ENCODE measurements at places on chromosomes 3 and 15. TPM values are rescaled to one million over a fixed set of nuclear protein-coding genes. Genes with fewer than 3 reads are reported as not detected.

The POLQ gene
- total RNA-seq = 15.2 TPM

The RYK gene
- 62.8 TPM for total RNA-seq

The ALDH1A3 gene
- 164 TPM for total RNA-seq

The KLF15 gene
- 0.29 TPM for total RNA-seq

The PRTG gene
- 1.1 TPM for total RNA-seq

The GOLGA6L7 gene
- total RNA-seq = not detected

The PLA1A gene
- not detected for total RNA-seq

The SUCNR1 gene
- under 0.01 TPM for total RNA-seq

The STRA6 gene
- total RNA-seq = 33.3 TPM

The LRRC31 gene
- total RNA-seq = not detected

All from placental pericyte (primary cell).